ENCODE measurements at places on chromosomes 16 and 17. TPM values are rescaled to one million over a fixed set of nuclear protein-coding genes. Genes with fewer than 3 reads are reported as not detected.

- DNase-seq, result peak; percentile 40
These were observed 12.0 kb downstream of the CORO7 start for GRCh38 chr16:4404247-4404966.

DNA sequence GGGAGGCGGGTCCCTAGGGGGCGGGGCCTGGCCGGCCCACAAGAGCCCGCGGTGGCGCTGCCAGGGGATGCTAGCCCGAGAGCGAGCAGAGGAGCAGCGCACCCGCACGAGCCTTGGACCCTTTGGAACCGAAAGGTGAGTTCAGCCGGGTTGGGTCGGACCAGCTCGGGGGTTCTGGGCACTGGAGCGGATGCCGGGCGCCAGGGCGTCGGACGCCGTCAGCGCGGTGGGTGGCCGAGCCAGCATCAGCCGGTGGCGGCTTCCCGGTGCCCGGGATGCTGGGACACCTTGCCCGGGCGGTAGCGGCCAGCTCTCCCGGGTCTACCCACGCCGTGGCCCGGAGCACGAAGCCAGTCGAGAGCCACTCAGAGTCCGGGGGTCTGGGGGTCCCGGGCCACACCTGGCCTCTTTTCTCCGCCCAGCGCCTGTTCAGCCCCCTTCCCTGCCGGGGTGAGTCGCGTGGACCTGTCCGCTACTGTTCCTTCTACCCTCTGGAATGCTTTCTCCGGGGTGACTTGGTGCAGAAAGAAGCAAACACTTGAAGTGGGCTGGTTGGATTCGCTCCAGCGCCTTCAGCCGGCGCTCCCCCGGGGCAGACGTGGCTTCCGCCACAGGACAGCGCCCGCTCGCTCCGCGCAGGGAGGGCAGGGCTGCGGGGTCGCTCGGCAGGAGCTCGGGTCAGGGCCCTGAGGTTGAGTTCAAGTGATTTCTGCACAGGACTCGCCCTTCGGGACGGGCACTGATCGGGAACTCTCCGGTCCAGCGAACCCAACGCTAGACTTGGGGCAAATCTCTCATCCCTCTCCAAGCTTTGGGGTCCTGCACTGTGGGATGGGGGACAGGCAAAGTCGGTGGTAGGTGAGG lies at the start of gene SCNN1G:
Gene SCNN1G (plus strand): TSS at position 67 of the 864 bp plus-strand sequence. CDS start 3,527 bp downstream, outside the sequence.
- no peak for DNase-seq

DNA sequence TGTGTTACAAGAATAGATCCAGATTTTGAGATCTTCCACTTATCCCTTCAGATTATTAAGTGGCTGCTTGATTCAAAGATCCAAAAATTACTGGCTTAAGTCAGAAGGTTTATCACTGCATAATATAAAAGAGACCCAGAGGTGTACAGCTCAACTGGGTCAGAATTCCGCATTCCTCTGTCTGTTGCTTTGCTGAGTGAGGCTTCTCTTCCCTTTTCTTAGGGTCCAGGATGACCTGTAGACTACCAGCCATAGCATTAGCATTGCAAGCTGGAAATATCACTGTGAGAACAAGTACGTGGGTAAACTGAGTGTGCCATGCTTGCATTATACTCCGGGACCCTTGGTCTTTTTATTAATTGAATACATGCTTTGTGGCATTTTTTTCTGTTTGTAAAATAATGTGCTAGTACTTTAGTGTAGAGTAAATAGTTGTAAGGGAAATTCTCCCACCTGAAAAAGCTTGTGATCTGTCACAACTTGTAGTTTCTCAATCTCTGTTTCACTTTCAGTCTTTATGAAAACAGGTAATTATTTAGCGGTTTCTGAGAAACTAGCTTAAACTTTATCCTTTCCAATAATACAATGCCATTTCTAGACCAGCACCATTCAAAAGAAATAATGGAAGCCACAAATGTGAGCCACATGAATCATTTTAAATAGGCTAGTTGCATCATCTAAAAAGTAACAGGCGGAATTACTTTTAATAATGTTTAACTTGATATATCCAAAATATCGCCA lies 61.6 kb downstream of the TNRC6C start:
- no peak for DNase-seq

DNA sequence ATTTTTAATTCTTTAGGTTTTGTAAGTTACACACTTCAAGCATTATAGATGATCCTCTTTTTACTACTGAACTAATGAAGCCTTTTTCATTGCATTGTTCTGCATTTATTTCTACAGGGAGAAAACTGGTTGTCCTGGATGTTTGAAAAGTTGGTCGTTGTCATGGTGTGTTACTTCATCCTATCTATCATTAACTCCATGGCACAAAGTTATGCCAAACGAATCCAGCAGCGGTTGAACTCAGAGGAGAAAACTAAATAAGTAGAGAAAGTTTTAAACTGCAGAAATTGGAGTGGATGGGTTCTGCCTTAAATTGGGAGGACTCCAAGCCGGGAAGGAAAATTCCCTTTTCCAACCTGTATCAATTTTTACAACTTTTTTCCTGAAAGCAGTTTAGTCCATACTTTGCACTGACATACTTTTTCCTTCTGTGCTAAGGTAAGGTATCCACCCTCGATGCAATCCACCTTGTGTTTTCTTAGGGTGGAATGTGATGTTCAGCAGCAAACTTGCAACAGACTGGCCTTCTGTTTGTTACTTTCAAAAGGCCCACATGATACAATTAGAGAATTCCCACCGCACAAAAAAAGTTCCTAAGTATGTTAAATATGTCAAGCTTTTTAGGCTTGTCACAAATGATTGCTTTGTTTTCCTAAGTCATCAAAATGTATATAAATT lies 53.0 kb downstream of the TUBD1 start:
- no peak for DNase-seq

DNA sequence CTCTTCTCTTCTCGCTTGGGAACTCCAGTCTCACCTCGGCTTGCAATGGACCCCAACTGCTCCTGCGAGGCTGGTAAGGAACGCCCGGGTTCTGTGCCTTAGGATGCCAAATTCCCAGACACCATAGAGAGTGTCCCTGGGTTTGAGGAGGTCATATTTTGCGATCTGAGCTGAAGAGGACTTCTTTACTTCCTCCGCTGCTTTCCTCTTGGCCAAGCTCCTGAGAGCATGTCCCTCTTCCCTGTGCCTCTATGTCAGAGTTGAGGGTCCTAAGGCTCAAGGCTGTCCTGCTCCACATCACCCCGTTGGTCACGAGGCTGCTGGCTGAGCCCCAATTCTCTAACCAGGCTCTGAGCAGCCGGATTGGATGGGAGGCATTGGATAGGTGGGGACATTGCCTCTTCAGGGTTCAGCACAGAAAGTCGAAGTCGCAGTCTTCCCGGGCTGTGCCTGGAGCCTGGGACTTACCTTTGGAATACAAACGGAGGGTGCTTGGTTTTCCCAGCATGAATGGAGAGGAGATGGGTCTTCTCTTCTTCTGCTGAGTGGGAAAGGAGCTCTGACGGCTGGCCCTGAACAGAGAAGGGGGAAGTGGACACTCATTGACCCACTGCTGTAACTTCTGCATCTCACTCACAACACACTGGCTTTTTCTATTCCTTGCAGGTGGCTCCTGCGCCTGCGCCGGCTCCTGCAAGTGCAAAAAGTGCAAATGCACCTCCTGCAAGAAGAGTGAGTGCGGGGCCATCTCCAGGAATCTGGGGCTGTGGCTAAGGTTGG lies 416 bp downstream of the MT1H start:
- DNase-seq, result no peak

DNA sequence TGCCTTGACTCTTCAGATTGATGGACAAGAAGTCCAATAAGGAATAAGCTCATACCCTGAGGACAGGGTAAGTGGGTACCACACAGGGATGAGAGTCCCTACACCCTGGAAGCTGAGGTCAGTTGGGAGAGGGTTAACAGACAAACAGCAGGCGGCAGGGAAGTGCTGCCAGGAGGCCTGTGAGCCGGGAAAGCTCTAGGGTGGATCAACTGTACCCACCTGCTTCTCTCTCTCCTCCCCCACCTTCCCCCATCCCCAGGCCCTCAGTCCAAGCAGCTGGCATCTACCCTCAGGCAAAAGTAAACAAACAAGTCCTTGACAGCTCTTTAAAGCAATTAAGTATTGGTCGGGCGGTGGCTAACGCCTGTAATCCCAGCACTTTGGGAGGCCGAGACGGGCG lies 20.7 kb upstream of the MYLK3 start:
- DNase-seq, result no peak

DNA sequence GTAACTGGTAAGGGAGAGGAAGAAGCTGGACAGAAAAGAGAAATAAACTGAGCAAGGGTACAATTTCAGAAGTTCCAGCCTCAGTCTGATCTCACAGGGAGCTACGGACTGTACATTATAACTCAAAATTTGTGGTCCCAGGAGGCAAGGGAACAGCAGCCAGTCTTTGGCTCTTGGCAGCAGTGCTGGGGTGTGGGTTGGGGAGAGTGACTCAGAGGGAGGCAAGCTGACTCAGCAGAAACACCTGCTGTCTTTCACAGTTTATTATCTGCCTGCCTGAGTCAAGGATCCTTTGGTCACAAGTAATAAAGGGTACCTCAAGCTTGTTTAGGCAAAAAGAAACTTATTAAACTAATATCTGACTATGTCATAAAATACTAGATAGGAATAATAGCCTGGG lies 73.5 kb upstream of the KIF2B start:
- DNase-seq, result no peak

DNA sequence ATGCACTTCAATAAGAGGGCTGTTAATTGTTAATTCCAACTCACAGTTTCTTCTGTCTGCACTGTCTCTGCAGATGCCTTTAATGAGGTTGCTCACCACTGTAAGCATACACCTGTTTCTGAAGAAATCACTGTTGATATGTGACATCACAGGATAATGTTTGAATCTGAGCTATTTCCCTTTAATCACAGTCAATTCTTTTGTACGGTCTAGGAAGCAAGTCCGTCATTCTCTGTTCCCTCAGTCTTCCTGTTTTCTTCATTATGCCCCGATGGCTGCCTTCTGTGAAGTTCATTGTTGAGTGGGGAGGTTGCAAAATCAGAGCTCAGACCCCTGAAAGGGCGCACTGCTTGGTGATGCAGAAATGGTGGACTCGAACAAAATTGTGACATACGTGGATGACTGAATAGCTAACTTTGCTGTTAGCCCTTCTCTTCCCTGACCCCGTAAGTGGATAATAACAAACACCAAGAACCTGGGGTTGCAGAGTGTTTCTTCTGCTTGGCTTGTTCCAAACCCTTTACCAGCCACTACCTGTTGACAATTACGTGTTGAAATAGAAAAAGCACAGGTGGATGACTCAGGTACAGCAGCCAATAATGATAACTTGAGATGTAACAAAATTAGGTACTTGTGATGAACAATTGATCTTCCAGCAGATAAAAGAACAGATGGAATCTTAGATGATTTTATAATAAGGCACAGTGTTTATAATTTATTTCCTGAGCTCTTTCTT lies 71.9 kb upstream of the AXIN2 start:
- DNase-seq, result no peak

GRCh38 chr17:64540118-64540776 lies 33.5 kb downstream of the CEP95 start:
- no peak for DNase-seq

GRCh38 chr16:65672960-65673359 lies 551.1 kb upstream of the CDH11 start:
- no peak for DNase-seq

- DNase-seq, result no peak
These were observed 23.3 kb upstream of the FOXJ1 start for GRCh38 chr17:76164331-76164730.

- peak; percentile 52 for DNase-seq
These were observed at the start of gene KIFC3 for GRCh38 chr16:57802341-57803133. KIFC3 (minus strand) TSS chr16:57802491; CDS start chr16:57798243, 4,248 bp downstream.

- DNase-seq, result no peak
These were observed 17.0 kb downstream of the DUSP14 start for GRCh38 chr17:37506678-37507077.

GRCh38 chr17:44280392-44280937 lies 12.5 kb upstream of the SLC4A1 start:
- no peak for DNase-seq

- no peak for DNase-seq
These were observed 330.3 kb upstream of the CDH5 start for GRCh38 chr16:66036184-66036583.

DNA sequence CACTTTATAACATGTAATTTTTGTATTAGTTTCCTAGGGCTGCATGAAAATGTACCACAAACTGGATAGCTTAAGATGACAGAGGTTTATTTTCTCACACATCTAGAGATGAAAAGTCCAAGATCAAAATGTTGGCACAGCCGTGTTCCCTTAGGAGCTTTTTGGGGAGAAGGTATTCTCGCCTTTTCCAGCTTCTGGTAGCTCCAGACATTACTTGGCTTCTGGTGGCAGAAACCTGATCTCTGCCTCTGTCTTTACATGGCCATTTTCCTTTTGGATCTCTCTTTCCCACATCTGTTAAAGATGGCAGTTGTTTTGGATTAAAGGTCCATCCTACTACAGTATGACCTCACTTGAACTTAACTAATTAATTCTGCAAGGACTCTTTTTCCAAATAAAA lies 885.7 kb upstream of the CDH8 start:
- no peak for DNase-seq

DOC2B gene
- 0.06 TPM for total RNA-seq

MTHFSD gene
- total RNA-seq, result 39.7 TPM

RFWD3 gene
- 59.2 TPM for total RNA-seq

NPW gene
- not detected for total RNA-seq

USP31 gene
- 4.9 TPM for total RNA-seq

All from CD4-positive, alpha-beta memory T cell (primary cell).